Hippocampal formation (tissue), 2 donors: ENCODE measurements at places on chromosomes 12 and 14.

DNA sequence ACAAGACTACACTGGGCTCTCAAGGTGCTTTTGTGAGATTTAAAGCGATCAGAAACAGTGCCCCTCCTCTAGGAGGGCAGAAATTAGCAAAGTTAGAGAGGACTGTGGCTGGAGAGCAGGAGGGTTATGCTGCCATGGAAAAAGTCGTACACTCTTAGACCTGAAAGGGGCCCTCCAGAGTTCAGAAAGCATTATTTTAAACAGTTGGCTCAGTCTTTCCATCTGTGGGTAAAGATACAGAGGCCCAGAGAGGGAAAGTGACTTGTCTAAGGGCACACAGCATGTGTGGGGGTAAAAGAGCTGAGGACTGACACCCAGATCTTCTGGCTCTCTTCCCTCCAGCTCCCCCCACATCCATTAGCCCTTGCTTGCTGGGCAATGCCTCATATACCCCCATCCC, 47.1 kb downstream of the FOXN4 start:
- DNase-seq = no peak

DNA sequence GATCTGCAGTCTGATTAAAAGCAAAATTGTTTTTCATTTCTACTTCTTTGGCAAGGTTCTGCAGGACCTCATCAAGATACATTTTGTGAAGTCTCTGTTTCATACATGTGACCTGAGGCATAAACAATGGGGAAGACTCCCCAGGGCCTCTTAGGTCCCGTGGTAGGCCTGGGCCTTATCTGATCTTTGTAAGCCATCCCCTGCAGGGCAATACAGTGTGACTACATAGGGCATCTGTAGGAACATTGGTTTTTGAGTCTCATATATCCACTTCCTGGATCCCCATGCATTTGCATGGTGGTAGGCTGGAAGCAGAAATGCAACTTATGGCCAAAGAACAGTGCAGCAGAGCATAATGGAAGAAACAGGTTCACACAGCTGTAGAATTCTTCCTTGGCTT, 6.0 kb downstream of the FAR2 start:
- no peak for DNase-seq

DNA sequence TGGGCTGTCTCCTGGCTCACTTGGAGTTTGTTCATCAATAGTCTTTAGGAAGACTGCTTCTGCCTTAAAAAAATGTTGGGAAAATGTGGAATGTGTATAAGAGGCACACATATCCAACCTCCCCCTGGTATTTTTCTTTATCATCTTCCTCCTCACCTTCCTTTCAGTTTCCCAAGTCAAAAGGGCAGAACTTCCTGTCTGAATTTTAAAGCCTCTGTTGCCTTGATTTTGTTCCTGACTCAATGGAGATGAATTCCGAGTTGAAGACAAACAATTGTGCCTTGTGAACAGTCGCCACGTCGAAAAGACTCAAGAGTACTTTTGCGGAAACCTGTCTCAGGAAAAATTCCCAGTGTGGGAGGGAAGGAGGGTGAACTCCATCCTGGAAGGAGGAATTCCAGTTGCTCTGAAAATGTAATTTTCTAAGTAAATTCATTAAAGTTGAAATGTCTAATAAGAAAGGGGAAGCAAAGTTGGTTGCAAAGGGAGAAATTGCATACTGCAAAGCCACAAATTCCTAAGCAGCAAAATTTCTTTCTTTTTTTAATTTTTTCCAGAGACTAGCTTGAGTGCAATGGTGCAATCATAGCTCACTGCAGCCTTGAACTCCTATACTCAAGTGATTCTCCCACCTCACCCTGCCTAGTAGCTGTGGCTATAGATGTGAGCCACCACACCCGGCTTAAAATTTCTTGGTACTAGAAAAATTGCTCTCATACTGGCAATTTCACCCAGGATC, 50.2 kb upstream of the ELK3 start:
- DNase-seq = no peak

DNA sequence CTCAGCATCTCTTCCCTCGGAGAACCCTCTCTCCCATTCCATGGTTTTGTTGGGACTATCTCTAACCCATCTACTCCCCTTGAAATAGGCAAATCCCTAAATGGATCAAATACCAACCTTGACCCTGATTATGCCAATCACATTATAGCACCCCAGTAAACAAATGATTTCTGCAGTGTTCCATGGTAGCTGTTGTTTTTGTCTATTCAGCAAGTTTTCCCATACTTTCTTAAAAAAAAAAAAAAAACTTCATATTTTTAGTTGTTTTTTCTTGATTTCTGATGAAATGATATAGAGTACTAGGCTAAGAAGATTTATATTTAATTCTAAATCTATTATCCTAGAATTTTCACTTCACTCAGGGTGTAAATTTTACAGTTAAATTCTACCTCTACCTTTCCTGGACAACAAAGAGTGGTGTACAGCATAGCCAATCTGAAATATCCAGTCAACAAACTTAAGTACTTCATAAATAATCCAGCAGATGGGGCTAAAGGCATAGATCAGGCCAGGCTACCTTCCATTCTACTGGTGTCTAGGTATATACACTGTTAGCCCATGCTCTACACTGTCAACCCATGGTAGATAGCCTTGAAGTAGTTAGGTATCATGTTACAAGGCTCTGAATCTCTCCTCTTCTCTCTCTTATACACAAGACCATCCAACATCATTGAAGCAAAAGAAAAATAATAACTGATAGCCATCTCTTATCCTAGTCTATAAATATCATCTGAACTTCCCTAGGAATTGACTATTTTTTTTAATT, 82.2 kb downstream of the PLEKHG7 start:
- DNase-seq = no peak

GRCh38 chr12:57617942-57618341, 6.7 kb downstream of the ARHGEF25 start:
- no peak for DNase-seq
